ENCODE measurements at places on chromosomes 2 and 18.

GRCh38 chr18:31099450-31100230 is 2.6 kb downstream of the DSC2 start:
- no peak for DNase-seq

DNA sequence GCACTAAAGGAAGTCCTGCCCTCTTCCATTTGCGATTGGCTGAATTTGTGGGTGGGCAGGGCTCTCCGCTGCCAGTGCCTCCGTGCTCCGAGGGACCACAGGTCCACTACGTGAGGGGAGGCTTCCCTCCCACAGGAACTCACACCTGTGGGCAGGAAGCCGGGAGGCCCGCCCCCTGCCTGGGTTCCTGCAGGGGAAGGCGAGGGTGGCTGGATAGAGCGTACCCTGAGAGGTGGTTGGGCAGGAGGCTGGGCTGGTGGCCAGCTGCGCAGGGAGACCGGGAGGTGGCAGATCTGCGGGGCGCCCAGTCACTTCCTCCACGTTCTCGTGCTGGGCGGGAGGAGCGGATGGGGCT is 47.0 kb upstream of the PTH2R start:
- peak; percentile 29 for DNase-seq

DNA sequence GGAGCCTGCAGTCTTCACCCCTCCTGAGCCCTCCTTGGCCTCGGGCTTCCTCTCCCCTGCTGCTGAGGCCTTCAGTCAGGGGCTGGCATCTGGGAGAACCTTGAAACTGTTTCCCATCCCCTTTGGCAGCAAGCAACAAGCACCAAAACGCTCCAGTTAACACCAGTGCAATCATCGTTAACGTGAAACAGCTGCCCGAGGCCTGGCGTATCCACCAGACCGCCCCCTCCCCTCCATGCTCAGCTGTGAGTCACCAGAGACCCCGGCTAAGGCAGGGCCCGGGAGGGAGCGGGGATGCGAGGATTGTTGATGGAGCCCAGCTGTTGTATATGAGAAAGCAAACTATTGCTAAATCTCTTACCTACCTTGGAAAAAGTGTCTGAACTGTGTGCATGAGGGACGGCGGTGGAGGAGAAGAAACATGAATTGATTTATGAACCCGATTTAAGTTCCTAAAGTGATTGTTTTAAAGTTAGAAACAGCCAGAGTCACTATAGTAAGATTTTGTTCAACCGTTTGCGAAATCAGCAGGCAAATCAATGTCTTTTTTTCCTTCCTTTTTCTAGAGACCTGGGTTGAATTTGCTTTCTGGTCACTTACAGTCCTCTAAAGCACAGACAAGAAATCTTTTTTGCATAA is 5.2 kb downstream of the ZFP36L2 start:
- peak; percentile 29 for DNase-seq

- peak; percentile 58 for DNase-seq
Observed at GRCh38 chr2:54106631-54107454, 8.6 kb upstream of the ACYP2 start.

DNA sequence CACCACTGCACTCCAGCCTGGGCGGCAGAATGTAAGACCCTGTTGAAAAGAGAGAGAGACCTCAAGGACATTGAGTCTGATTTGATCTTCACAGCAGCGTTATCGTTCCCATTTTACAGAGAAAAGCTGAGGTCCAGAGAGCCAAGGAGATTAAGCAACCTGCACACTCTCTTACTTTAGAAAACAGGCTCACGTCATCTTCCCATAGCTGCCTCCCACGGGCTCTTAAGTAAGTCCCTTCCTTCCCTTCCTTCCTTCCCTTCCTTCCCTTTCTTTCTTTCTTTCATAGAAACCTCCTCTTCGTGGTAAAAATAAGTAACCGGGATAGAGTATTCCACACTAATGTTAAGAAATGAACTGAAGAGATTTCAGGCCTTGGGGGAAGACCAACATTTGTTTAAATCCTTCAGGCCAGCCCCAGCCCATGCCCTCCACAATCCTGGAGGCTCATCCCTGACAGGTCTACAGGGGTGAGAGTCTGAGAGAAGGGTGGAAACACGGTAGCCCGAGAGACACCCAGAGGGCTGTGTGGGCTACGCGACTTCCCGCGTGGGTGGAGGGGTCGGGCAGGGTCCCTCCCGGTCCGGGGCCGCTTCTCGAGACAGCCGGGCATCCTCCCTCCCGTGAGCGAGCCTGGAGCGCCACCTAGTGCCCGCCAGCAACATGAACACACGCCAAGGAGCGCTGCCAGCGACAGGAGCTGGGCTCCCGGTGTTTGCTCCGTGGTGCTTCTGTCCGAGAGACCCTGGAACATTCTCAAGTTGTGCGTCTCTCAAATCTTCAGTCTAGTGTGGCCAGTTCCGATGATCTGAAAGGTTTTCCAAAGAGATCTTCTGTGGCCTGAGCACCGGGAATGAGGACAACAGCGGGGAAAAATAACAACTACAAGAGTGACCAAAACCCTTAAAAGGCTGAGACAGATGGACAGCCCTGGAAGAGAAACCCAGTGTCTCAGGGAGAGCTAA is 160.3 kb downstream of the INO80D start:
- DNase-seq: peak; percentile 60
